PC-9 (cell line): ENCODE measurements at places on chromosomes 7 and 10. TPM values are rescaled to one million over a fixed set of nuclear protein-coding genes. Genes with fewer than 3 reads are reported as not detected.

TSPAN15 gene
- 97.0 and 108 TPM in 2 replicates for total RNA-seq

PPP1R17 gene
- total RNA-seq, result not detected in 2 replicates

ATXN7L1 gene
- total RNA-seq, result 10.8 and 14.6 TPM in 2 replicates

IDI2 gene
- not detected in 2 replicates for total RNA-seq

ITGA8 gene
- total RNA-seq, result not detected in 2 replicates

SAMD9 gene
- 7.0 and 12.1 TPM in 2 replicates for total RNA-seq

OR2A5 gene
- not detected in 2 replicates for total RNA-seq

NAT16 gene
- total RNA-seq, result not detected in 2 replicates

TMEM213 gene
- total RNA-seq, result not detected in 2 replicates

DRGX gene
- not detected in 2 replicates for total RNA-seq

C10orf143 gene
- total RNA-seq, result 2.8 and 3.5 TPM in 2 replicates
